ENCODE measurements at places on chromosomes 3 and 15.

- DNase-seq = no peak
These were observed 98.2 kb downstream of the OSBPL10 start for GRCh38 chr3:31882895-31883294.

DNA sequence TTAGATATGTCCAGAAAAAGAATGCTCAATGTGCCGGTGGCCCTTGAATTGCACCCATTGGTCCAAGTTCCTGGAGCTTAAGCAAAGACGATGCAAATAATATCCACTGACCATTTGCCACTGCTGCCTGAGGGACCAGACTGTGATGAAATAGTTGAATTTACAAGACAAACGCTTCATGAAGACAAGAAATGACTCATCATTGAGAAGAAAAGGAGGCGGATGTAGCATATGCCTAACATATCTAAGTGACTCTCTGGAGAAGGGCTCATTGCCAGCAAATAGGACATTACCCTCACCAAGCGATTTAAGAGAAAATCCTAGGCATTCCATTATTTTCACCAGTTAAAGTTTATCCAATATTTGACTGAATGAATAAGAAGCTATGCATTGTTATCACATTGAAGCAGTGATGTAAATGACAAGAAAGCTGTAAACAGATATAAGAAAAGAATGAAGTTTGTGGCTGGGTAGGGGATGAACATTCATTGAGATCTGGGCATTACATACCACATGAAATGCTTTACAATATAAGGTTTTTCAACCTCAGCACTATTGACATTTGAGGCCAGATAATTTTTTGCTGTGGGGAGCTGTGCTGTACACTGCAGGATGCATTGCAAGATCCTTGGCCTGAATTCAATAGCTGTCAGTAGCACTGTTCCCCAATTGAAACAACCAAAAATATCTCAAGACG lies 48.9 kb upstream of the CPNE4 start:
- DNase-seq = peak; percentile 95

DNA sequence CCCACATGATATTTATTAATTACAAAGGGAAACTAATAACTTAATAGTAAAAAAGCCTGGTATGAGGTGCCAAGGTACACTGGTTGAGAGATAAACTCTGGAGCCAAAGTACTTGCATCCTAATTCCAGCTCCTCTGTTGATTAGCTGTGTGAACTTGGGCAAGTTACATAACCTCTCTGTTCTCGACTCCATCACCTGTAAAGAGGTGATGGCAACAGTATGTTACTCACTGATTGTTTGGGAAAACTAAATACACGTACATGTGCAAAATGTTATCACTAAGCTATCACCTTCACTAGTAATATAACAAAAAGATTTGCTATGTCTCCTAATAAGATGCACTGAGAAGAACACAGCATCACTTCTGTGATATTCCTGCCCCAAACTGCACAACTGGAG lies 206.4 kb downstream of the MEX3B start:
- DNase-seq = no peak

DNA sequence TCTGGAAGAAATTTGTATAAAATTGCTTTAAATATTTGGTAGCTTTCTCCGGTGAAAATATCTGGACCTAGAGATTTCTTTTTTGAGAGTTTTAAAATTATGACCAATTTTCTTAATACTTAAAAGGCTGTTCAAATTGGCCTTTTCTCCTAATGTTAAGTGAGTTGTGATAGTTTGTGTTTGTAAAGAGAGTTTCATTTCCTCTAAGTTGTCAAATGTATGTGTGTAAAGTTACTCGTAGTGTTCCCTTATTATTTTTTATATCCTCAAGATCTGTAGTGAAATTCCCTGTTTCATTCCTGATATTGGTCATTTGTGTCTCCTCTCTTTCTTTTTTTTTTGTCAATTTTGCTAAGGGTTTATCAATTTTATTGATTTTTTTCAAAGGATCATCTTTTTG lies 92.6 kb upstream of the CTNNB1 start:
- no peak for DNase-seq

DNA sequence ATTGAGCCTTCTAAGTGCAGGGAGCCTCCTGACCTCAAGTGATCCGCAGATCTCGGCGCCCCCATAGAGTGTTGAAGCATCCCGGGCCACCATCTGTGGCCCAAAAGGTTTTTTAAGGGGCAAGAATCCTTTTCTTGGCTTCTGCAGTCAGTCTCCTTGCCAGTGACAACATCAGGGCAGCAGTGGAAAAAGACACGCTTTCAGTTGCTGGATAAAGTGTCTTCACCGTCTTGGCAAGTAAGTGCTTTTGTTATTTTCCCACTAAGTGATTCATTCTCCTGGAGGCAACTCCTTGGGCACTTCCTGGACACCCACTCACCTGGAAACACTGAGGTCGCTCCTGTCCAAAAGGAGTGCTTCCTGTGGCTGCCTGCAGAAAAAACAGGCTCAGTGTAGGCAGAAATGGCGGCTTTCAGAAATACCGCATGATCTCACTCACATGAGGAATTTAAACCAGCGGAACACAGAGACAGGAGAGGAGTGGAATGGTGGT lies 71.7 kb upstream of the ABHD2 start:
- DNase-seq = no peak

GRCh38 chr15:99441871-99442251 lies 123.9 kb upstream of the MEF2A start:
- DNase-seq = no peak

- no peak for DNase-seq
These were observed 48.5 kb downstream of the USP13 start for GRCh38 chr3:179701176-179701827.

- DNase-seq = no peak
These were observed 82.8 kb upstream of the CDV3 start for GRCh38 chr3:133490468-133491351.

- DNase-seq = no peak
These were observed 34.7 kb downstream of the SHC4 start for GRCh38 chr15:48928877-48929538.

- DNase-seq = peak; percentile 49
These were observed 201.2 kb upstream of the NSMCE3 start for GRCh38 chr15:29470794-29471193.

GRCh38 chr3:171200052-171200749 lies 173.7 kb upstream of the SLC2A2 start:
- no peak for DNase-seq

DNA sequence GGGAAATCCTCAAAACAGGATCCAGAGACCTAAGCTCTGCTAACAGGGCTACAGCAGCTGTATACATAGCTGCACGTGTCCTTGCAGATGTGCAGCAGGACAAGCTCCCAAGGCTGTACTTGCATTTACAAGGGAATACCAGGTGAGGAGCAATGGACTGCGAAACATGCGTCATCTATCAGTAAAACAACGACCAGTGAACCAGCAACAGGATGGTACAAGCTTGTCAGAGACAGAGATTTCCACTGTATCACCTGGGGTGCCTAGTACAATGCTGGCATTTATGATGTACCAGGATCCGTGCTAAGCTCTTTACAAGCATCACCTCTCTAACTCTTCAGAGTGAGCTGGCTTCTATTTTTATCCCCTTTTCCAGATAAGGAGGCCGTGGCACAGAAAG lies 227.3 kb downstream of the FOXP1 start:
- no peak for DNase-seq

GRCh38 chr3:100425316-100425715 lies 24.0 kb downstream of the LNP1 start:
- DNase-seq = no peak

- DNase-seq = peak; percentile 70
These were observed 20.3 kb upstream of the ABTB1 start for GRCh38 chr3:127652246-127652995.

DNA sequence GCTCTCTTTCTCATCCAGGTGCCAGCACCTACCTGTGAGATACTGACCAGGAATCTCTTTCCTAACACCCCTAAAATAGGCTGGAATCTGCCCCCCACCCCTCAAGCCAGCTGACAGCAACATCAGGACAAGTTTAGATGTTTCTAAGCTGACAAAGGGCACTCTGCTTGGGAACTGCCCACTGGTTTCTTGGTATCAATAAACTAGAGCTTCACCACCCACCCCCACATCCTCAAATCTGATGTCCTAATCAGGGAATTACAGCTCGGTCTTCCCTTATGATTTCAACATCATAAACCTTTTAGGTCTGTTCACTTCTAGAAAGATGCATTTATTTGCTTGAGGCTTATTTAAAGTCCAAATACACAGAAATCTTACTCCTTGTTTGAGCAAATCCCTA lies 34.7 kb downstream of the CEP19 start:
- DNase-seq = no peak

All from A549 (cell line).